ENCODE measurements at places on chromosomes 4 and X.

DNA sequence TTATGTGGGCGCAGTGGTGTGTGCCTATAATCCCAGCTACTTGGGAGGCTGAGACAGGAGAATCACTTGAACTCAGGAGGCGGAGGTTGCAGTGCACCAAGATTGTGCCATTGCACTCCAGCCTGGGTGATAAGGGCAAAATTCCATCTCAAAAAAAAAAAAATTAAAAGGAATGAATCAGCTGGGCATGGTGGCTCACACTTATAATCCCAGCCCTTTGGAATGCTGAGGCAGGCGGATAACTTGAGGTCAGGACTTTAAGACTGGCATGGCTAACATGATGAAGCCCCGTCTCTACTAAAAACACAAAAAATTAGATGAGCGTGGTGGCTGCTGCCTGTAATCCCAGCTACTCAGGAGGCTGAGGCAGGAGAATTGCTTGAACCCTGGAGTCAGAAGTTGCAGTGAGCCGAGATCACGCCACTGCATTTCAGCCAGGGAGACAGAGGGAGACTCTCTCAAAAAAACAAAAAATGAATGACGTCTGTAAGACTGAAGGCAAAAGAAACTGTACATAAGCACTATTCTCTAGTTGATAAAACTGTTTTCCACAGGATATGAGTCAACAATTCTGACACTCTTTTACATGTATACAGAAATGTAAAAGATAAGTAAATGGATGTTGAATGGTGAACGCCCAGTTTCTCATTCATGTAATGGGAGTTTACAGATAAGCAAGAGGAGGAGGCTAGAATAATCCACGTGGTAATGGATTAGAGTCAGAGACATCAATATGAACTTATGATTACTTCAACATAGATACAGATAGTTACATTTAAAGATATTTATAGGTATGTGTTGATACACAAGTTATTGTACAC is 22.2 kb downstream of the CENPC start:
- DNase-seq, result no peak

DNA sequence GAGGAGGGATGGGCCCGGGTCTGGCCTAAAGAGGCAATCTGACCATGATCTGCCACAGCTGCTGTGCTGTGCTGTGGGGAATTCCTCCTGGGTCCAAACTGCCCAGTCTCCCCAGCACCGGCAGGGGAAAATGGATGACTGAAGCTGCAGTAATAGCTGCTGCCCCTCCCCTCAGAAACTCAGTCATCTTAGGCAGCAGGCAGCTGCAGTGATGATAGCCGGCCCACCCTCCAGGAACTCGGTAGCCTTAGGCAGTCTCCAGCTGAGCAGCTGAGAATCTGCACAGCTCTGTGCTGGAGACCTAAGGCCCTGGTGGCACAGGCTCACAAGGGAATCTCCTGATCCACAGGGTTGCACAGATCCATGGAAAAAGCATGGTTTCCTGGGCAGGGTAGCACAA is 113.4 kb upstream of the USP38 start:
- DNase-seq, result no peak

DNA sequence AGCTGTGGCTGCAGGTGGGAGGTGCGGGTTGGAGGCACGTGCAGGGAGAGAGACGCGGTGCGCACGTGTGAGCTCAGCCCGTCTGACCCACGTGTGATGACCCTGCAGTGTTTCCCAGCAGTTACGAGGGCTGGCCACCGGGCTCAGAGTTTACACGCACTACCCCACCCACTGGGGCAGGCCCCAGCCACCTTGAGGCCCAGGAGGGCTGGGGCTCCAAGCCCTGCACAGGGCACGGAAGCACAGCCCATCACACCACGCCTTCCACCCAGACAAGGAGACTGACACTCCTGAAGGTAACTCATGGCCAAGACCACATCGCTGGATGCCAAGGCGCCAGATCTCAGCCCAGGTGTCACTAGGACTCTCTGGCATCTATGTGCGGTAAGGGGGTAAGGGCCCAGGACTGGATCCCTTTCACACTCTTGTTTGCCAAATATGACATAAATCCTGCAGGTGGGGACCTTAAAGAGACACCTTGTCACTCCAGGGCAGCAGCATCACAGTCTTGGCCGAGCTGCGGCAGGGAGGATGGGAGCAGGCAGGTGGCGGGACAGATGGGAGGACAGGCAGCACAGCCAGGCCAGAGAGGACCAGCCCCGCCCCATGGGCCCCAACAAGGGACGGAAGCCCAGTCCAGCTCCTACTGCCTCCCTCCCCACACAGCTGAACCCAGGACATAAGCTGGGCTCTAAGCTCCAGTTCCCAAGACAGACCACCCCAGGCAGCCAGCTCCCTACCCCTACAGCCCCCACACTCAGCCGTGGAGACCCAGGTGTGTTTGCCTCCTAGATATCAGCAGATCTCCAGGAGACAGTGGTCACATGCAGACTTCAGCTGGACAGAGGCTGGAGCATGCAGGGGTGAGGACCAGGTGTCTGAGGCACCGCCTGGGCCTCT is 56.8 kb downstream of the ZFYVE28 start:
- no peak for DNase-seq

- no peak for DNase-seq
These were observed 95.8 kb upstream of the EGFL6 start for GRCh38 chrX:13473442-13474163.

DNA sequence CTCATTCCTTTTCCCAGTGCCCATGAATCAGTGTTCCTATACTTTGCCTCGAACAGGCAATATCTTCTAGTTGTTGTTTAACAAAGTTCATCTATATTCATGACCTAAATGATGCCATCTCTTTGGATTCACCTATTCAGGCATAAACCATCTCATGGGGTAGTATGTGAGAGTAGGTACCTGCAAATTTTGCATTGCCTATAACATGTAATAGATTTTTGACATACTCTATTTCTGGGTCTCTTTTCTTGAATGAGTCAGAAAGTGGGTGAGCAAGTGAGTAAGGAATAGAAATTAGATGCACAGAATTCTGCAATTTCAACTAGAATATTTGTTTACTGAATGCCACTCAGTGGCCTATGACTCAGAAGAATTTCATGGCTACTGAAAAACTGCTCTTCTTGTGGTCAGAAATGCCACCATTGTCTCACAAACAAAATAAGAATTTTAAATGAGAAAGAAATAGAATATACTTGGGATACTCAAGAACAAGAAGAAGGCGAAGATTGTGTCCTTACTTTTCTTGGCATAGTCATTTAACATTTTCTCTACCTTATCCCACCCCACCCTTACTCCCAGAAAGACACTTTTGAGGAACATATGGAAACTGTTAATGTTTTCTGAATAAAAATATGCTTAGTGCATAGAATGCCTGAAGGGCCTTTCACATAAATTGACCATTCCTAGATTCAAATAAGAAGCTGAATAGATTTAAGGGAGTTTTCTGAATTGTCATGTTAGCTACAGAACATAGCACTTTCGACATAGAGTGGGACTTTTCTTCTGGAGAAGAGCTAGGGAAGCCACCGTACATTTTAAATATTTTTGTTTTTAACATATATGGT is 86.8 kb downstream of the HHIP start:
- no peak for DNase-seq

DNA sequence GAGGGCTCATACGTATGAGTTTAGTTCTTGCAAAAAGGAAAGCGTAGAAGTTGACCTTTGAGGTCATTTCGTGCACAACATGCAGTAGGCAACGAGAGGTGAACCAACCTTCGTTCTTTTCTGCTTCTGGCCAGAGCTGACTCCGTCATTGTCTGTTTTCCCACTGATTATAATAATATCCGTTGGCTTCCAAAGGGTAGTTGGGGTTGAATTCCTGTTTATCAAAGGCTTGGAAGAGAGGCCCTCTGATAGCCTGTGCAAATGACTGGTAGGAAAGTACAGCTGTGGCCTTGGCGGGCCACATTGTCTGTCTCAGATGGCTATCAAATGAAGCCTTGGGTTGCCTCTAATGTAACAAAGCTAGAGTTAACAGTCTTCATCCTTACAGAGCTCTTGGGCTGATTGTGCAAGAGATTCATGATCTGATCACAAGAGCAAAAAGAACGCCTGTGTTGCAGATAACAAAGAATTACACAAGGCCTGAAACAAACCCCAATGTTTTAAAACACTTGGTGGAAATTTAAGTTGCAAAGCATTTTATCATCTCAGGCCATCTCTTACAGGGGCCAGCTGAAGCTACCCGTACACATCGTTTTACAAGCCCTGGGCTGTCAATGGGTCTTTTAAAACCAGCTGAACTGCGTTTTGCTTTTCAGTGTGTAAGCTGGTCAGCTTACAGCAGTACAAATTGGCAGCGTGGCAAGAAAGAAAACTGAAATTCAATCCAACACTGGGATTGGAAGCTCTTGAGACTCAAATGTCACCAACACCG is 46.1 kb upstream of the FAM9C start:
- no peak for DNase-seq

GRCh38 chrX:16862829-16863228 is 7.3 kb downstream of the RBBP7 start:
- DNase-seq, result no peak

DNA sequence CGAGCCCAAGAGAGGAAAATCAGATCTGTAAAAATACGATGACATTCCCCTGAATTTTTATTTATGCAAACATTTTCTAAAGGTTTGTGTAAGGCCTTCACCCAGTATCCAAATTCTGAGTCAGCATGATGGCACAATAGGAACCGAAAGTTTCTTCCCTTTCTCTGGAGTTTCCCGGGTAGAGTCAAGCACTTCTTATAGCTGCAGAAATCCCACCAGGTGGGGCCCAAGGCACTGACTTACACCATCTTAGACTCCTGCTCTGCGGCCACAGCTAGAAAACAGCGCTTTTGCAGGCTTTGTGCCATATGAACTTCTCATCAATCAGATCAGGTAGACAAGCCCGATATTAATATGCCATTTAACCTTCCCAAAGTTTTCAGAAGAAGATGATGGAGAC is 13.4 kb downstream of the LEF1 start:
- DNase-seq, result no peak

GRCh38 chr4:130636486-130636885 is 1540.5 kb downstream of the C4orf33 start:
- DNase-seq, result no peak

DNA sequence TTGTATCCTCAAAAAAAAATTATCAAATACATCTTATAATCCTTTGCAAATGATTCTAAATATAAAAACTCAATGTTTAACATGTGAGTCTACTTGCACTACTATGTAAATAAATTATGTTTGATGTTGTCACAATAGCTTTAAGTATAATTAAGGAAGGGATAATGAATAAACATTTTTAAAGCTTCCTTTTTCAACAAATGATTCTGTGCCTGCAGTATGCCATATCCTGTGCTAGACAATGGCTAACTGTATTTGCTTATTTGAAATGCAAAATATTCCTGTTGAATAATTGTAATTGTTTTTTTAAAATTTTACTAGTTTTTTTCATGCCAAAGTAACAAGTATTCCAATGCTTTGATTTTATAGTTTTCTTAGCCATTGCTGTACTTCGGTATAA is 59.0 kb upstream of the NDUFC1 start:
- DNase-seq, result no peak

DNA sequence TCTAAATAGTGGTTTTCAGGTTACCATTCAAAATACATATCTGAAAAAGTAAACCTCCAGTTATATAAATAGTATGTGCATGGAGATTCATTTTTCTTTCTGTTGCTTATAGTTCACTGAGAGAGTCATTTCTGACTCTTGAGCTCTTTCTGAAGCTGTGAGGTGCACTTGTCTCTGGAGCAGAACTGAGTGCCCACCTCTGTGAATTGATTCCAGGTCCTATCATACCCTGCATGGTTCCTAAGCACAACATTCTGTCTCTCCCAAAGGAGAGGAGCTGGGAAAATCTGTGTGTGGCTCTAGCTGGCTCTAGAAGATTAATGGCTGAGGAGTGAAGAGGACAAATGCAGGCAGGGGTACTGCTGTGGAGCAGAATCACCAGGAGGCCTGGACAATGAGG is 161.6 kb upstream of the HCCS start:
- no peak for DNase-seq

GRCh38 chr4:100360211-100360610 is 157.6 kb downstream of the EMCN start:
- no peak for DNase-seq

All from HCEC 1CT (cell line).